ENCODE measurements at places on chromosomes 7 and 10. TPM values are rescaled to one million over a fixed set of nuclear protein-coding genes. Genes with fewer than 3 reads are reported as not detected.

DNA sequence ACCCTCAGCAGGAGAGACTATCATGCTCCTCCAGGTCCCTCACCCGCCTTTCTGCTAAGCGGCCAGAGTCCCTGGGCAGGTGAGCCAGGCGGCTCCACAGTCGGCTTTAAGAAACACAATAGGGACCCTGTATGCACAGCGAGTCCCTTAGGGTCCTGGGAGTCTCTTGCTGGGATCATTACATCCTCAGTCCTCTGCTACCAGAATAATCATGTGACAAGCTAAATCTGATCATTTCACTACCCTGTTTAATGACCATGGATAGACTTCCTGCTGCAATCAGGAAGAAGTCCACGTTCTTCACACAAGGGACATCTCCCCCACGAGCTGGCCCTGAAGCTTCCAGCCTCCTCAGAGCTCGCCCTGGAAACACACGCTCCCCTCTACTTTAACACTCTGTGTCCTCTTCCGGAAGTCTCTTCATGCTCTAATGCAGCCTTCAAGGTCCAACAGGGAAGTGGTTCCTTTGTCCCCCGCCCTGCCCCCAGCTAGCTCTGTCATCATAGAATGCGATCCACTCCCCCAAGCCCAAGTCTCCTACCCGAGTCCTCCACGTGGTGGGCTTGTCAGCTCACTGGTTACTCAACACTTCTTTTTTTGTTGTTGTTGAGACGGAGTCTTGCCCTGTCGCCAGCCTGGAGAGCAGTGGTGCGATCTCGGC, 101.5 kb downstream of the RNF216 start:
- DNase-seq = no peak

DNA sequence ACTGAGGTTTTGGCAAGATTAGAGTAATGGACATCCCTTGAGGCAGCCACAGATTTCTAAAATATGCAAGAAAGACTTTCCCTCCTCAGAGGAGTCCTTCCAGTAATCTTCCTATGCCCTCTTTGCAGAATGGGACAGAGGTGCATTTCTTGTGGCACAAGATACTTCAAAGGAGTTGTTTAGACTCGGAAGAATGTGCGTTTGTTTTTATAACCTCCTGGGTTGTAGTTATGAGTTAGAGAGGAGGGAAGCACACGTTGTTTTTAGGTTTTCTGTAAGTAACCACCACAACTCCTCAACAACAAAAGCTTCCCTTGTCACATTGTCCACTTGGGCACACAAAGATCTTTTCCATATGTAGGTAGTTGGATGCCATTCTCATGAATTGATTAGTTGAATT, 78.1 kb upstream of the GLI3 start:
- no peak for DNase-seq

- no peak for DNase-seq
Observed at GRCh38 chr10:129063877-129064276, 403.2 kb upstream of the MGMT start.

DNA sequence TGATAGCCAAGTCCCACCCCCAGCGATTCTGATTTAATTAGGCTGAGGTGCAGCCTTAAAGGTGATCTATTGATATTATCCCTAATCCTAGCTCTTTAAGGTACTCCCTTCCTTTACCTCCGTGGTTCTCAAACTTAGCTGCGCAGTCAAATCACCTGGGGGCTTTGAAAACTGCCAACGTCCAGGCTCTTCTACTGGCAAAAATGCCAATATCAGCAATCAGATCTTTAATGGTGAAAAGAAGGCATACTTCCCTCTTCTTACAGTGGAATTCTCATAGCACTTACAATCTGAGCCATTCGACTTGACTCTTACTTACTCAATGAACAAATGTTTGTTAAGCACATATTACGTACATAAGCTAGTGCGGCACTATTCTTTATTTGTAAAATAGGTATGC, 704 bp upstream of the SLC35B4 start:
- no peak for DNase-seq

DNA sequence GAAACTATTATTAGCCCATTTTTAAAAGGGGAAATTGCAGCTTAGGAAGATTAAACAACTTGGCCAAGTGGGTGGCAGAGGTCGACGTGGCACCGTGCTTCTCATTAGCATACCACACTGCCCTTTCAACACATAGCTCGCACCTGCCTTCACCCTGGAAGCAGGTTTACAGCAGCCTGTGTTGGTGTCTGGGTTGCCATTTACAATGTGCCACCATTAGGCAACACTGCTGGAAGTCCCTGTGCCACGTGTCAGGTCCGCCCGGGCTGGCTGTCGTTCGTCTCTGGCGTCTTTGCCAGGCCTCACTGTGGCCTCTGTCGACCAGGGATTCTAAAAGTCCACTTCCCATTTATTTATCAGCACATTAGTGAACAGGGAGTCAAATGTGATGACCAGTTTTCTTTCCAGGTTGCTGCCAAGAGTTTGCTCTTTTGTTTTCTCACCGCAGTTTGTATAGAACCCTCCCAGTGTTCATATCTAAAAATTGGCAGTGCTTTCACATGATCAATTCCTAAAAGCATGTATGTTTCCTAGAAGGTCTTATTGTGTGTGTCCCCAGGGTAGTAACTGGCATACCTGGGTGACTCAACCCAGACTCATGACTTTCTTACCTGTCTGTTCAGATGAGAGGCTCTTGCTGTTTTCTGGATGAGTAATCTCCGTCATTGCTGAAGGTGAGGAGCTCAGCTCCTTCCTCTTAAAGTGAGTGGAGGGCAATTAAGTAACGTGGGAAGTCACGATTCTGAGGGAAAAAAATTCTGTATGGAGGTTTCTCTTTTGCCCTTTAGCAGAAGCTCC, 9.2 kb downstream of the INSIG1 start:
- no peak for DNase-seq

- no peak for DNase-seq
Observed at GRCh38 chr10:60883187-60883586, 60.8 kb downstream of the RHOBTB1 start.

- peak; percentile 44 for DNase-seq
Observed at GRCh38 chr10:68598978-68599770, 39.0 kb downstream of the TET1 start.

- no peak for DNase-seq
Observed at GRCh38 chr10:84552478-84552877, 224.1 kb downstream of the CCSER2 start.

DNA sequence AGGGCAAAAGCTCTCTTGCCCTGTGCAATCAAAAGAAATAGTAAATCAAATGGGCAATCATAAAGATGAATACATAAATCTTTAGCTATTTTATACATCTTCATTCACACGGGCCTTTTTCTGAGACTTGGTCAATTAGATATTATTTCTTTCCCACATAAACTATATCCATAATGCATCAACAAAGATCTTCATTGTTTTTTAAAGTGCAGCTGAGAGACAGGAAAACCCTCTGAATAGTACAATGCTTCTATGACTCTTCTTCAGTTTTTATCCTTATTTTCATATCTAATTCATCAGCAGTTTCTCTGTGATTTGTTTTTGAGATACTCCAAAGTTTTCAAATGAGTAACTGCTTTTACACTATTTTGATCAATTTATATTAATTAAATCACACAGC, 25.5 kb downstream of the LARP4B start:
- DNase-seq = no peak

GRCh38 chr7:47119261-47119865, 462.5 kb downstream of the TNS3 start:
- no peak for DNase-seq

Gene PPP1R3A
- not detected for total RNA-seq

Gene ZNF282
- total RNA-seq = 10.8 TPM

Gene MARCHF5
- total RNA-seq = 20.1 TPM

Gene TEX47
- not detected for total RNA-seq

Gene LIPM
- not detected for total RNA-seq

Gene NUP42
- total RNA-seq = 29.4 TPM

Gene AUTS2
- total RNA-seq = 2.2 TPM

Gene INMT
- 0.03 TPM for total RNA-seq
